ENCODE measurements at places on chromosomes 4 and X. TPM values are rescaled to one million over a fixed set of nuclear protein-coding genes. Genes with fewer than 3 reads are reported as not detected.

Gene TCEAL2
- total RNA-seq: not detected

Gene TMEM255A
- not detected for total RNA-seq

Gene GIMD1
- not detected for total RNA-seq

Gene UCP1
- not detected for total RNA-seq

Gene RPL39
- 1,048 TPM for total RNA-seq

Gene GLOD5
- total RNA-seq: 15.3 TPM

Gene FHIP1A
- total RNA-seq: 29.9 TPM

Gene TBC1D9
- 21.6 TPM for total RNA-seq

Gene CFAP99
- total RNA-seq: not detected

Gene CTSO
- 18.4 TPM for total RNA-seq

Gene HS3ST1
- 1.3 TPM for total RNA-seq

Gene POF1B
- 134 TPM for total RNA-seq

Gene LGI2
- 0.40 TPM for total RNA-seq

Gene CFI
- 8.3 TPM for total RNA-seq

Gene CDS1
- 56.4 TPM for total RNA-seq

All from Peyer's patch (tissue), 4 donors.